ENCODE measurements at places on chromosomes 16 and 17. TPM values are rescaled to one million over a fixed set of nuclear protein-coding genes. Genes with fewer than 3 reads are reported as not detected.

- peak; percentile 57 for DNase-seq
Observed at GRCh38 chr16:81652798-81653505, 126.1 kb upstream of the PLCG2 start.

The TBC1D3D gene
- 6.3 TPM for total RNA-seq

The KATNIP gene
- 33.6 TPM for total RNA-seq

DNA sequence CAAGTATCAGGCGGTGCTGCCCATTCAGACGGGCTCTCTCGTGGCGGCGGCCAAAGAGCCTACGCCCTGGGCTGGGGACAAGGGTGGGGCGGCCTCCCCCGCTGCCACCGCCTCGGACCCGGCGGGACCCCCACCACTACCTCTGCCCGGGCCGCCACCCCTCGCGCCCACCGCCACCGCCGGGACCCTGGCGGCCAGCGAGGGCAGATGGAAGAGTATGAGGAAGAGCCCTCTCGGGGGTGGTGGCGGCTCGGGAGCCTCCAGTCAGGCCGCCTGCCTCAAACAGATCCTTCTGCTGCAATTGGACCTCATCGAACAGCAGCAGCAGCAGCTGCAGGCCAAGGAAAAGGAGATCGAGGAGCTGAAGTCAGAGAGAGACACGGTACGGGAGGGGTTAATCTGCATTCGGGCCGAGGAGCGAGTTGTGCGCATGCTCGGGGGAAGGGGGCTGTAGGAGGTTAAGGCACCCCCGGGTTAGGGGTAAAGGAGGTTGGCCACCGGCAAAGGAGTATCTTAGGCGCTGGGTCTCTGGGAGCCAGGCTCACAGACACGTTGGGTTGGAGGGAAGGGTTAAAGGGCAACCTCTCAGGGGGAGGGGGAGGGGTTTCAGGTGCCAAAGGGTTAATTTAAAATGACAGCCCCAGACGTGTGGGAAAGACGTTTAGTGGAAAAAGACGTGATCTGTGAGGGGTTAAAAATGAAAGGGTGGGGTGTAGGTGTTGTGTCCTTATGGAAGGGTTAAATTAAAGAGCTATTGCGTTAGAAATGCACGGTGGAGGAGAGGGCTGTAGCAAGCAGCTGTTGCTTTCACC, 1.4 kb downstream of the MSL1 start:
- peak; percentile 92 for DNase-seq

- DNase-seq, result no peak
Observed at GRCh38 chr17:40486522-40487370, 14.7 kb downstream of the TNS4 start.

DNA sequence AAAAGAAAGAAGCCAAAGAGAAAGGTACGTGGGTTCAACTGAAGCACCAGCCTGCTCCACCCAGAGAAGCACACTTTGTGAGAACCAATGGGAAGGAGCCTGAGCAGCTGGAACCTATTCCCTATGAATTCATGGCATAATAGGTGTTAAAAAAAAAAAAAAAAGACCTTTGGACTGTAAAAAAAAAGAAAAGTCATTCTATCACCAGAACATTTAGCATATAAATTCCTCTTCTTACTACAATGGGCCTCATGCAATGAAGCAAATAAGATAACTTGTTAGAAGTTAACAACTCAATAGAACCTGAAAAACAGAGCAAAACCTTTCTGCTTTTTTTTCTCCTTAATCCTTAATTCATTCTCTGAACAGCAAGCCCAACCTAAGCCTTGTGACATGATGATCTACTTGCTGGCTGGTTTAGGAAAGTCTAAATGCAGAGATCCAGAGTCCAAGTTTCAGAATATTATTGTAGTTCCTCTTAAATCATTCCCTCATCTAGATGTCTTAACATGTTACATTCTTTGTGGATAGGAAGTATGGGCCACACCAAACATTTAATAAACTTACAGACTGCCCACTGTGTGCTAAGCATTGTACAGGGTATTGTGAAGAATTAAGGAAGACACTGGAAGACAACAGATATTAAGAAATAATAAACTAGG, 45.4 kb downstream of the BRCA1 start:
- no peak for DNase-seq

DNA sequence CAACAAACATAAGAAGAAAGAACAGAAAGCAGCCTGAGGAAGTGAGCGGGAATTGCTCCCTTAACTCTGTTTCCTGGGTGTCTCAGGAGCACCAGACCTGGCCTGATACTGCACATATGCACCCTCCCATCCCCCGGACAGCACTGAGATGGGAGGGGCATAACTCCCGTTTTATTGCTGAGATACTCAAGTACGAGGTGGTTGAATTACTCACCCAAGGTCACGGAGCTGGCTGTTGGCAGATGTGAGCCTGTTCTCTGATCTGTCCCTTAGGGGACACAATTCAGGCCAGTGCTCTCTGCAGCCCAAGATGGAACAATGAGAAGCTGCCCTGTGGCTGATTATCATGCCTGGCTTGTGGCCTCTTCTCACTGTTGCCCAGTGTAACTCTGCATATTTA, 9.1 kb upstream of the MED9 start:
- DNase-seq, result no peak

- DNase-seq, result peak; percentile 39
Observed at GRCh38 chr16:1790611-1791255, 2.8 kb downstream of the IGFALS start.

- DNase-seq, result no peak
Observed at GRCh38 chr16:85928401-85928820, 29.4 kb downstream of the IRF8 start.

DNA sequence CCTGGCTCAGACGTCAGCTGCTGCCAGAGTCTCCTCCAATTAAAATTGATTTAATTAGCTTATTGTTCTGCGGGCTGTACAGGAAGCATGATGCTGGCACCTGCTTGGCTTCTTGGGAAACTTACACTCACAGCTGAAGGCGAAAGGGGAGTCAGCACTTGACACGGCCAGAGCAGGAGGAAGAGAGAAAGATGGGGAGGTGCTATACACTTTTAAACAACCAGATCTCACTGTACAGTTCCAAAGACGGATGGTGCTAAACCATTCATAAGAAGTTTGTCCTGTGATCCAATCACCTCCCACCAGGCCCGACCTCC, 1.4 kb upstream of the PRDM7 start:
- DNase-seq, result no peak

The HSPB9 gene
- not detected for total RNA-seq

- DNase-seq, result no peak
Observed at GRCh38 chr17:38416840-38417209, 11.4 kb upstream of the ARHGAP23 start.

The CIBAR2 gene
- not detected for total RNA-seq

- DNase-seq, result peak; percentile 72
Observed at GRCh38 chr16:2692948-2693651, 10.8 kb downstream of the KCTD5 start.

- peak; percentile 32 for DNase-seq
Observed at GRCh38 chr17:34721326-34721725, 141.9 kb downstream of the TMEM132E start.

The CCL1 gene
- total RNA-seq, result not detected

The KRTAP1-1 gene
- not detected for total RNA-seq

DNA sequence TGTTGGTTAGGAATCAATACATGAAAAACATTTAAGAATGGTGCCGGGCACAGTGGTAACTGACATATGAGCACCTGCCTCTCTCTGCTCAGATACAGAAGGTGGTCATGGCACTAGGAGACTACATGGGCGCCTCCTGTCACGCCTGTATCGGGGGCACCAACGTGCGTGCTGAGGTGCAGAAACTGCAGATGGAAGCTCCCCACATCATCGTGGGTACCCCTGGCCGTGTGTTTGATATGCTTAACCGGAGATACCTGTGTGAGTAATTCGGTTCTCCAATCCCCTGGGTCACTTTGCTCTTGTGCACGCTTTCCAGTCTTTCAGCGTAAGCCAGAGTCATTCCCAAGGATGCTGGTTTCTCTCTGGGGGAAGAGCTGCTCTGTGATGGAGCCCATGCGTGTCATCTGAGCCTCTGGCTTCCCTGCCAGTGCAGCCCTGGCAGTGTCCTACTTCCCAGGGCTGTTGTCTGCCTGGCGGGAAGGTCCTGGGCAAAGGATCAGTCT, 3.0 kb upstream of the CD68 start:
- DNase-seq, result peak; percentile 51

The CCL5 gene
- total RNA-seq, result not detected

DNA sequence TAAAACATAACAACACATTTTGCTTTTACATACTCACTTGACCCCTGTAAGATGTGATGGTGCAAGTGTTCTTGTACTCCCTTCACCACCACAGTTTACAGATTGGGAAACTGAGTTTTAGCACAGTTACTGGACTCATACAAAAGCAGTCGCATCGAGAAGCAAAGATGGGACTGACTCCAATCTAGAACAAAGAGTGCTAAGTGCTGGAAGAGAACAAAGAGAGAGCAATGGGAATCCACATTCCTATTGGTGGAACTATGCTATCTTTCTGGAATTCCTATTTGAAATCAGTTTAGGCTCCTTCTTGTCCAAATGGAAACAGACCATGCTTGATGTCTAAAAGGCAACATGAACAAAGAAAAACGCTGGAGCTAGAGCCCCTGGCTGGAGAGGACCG, 9.1 kb downstream of the TOM1L2 start:
- no peak for DNase-seq

The KRT27 gene
- not detected for total RNA-seq

DNA sequence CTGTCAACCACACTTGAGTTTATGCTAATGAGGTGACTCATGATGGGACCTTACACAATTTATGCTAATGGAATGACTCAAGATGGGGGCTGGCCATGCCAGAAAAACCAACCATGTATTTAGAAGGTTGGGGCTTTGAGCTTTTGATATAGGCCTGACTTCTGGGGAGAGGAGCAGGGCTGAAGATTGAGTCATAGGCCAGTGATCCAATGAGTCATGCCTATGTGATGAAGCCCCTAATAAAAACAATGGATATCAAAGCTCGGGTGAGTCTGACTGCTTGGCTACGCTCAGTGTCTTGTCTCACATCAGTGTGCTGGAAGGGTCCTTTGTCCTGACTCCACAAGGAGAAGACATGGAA, 7.3 kb downstream of the MFSD6L start:
- DNase-seq, result no peak
